ENCODE measurements at places on chromosomes 2 and 18.

- no peak for DNase-seq
Measured at GRCh38 chr2:10552220-10552870, 104.2 kb upstream of the ODC1 start.

- DNase-seq = no peak
Measured at GRCh38 chr2:105378921-105379383, 19.9 kb downstream of the FHL2 start.

GRCh38 chr2:236895497-236895896, 190.2 kb upstream of the COPS8 start:
- DNase-seq = no peak

DNA sequence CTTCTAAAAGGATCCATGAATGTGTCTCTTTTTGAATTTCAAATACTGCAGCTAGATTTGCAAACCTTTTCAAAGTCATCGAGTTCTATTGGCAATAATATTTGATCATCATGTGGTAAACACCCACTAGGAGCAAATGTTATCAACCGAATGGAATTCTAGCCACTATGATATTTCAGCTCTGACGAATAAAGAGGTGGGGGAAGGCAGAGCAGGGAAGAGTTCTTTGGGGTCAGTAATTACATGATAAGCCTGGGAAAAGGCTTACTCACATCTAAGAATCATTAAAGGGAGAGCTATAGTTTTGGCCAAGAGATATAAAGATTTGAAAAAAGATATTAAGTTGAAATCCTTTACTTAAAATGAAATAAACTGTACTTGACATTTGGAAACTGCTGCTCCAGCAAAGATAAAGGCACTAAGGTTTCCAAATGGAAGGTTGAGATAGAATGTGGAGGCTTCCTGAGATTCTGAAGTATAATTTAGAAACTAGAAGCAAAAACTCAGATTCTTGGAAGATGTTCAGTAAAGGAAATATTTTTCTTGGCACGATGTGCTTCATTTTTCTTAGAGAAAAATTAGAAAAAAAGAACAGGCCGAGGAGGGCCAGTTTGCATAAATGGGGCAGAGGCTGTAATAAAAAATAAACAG, 104.7 kb upstream of the ARHGAP28 start:
- DNase-seq = peak; percentile 75

DNA sequence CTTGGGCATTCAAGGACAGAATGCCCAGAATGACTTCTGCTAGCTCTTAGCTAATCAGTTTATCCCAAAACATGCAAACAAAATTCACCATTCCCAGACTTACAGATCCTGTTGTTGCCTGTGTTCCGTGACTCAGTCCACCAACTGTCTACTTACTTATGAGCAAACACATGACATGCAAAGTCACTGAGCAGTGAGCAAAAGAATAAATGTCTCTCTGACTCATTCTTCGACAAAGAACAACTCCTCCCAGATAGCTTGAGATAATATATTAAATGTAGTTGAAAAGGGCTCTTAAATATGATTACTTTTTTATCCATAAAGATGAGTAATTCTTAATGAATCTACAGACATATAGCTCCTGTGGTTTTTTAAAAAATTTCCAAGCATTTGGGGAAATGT, 9.0 kb upstream of the CREG2 start:
- DNase-seq = peak; percentile 92

DNA sequence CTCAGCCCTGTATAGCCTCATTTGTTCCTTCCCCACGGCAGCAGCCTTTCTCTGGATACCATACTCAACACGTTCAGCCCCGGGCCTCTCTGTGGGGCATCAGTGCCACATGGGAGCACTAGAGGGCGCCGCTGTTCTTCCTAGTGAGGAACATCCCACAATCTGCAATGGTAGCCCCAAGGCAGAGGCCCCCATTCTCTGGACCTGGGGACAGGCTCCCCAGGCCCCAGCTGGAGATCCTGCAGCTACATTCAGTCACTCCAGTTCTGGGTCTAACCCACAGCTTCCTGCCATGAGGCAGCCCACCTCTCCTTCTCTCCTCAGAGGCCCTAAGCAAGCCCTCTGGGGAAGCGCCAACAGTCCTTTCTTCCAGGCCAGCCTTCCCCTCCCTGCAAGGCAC, 14.2 kb upstream of the SFXN5 start:
- peak; percentile 57 for DNase-seq

All from foreskin fibroblast (primary cell).